ENCODE measurements at places on chromosomes 6 and 20. TPM values are rescaled to one million over a fixed set of nuclear protein-coding genes. Genes with fewer than 3 reads are reported as not detected.

The L3MBTL1 gene
- total RNA-seq, result 8.4 TPM

The BFSP1 gene
- not detected for total RNA-seq

The C6orf52 gene
- total RNA-seq, result 1.1 TPM

The MYMX gene
- total RNA-seq, result 11.6 TPM

The SRSF12 gene
- 1.5 TPM for total RNA-seq
